Non-pigmented ciliary epithelial cell (primary cell): ENCODE measurements at places on chromosomes 3 and 15.

- no peak for DNase-seq
Measured at GRCh38 chr3:155504682-155505081, 211.2 kb upstream of the STRIT1 start.

DNA sequence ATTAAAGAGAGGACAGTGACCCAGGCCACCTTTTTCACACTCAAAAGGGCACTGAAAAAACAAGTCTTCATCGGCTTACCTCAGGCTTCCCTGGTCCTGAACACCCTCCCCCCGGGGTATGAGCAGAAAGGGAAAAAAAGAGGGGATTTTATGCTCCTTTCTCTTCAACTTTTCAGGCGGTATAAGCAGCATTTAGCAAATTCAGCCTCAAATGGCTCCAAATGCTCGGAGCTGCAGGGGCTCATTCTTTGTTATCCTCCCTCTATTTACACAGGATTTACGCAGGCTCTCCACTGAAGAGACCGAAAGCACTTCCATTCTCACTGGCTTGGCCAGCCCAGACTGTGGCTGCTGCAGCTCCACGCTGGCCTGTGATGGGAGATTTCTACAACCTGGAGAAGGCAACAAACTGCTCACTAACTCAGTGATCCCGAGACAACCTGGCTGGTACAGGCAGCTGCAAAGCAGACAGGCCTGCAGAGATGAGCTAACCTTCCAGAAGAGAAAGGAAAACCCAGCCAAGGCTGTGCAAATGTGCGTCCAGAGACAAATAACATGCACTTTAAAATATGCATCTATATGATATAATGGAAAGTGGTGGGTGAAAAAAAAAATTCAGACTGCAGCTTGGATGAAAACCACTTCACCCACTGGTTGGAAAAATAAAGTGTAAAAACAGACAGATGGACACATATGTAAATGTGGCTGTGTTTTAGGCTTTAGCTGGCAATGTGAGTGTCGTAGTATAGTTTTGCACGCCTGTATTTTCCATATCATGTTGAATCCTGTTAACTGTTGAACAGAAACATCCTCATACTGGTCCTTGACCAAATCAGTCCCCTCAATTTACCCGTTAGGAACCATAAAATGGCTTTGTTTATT, 54.2 kb downstream of the MEIS2 start:
- DNase-seq: no peak

GRCh38 chr3:133883641-133884040, 12.0 kb downstream of the RAB6B start:
- no peak for DNase-seq

DNA sequence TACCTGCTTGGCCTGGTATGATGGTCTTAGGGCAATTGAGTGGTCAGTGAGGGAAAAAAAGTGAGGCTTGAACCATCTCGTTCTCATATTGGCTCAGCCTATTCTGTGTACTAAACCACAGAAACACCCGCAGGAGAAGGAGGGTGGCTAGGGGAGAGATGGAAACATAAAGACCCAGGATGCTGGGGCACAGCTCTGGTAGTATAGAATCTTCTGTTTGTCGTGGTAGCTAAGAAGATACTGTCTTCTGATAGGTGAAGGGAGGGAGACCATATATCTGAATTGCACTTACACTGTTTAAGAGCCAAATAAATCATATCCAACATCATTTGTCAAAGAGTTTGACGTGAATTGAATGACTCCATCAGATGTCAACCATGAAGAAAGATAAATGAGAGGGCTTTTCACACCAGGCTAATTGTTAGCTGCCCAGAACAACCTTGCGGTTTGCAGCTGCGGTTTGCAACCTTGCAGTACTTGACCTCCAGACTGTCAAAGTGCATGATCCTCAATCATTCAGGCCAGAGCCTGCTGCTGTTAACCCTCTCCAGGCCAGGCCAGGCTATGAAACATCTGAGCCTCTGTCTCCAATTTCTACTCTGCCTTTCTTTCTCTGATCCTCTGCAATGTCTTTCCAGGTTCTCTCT, 40.9 kb upstream of the PIK3R4 start:
- no peak for DNase-seq

DNA sequence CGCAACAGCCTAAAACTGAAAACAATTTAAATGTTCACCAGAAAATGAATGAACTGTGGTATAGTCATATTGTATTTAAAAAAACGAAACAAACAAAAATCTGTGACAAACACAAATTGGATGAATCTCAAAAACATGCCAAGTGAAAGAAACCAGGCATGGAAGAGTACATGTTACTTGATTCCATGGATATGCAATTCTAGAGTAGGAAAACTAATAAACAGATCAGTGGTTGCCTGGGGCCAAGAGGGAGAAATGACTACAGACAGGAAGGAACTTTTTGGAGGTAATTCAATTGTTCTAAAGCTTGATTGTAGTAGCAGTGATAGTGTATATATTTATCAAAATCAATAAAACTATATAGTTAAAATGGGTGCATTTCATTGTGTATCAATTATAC, 16.8 kb downstream of the UBE3A start:
- no peak for DNase-seq

DNA sequence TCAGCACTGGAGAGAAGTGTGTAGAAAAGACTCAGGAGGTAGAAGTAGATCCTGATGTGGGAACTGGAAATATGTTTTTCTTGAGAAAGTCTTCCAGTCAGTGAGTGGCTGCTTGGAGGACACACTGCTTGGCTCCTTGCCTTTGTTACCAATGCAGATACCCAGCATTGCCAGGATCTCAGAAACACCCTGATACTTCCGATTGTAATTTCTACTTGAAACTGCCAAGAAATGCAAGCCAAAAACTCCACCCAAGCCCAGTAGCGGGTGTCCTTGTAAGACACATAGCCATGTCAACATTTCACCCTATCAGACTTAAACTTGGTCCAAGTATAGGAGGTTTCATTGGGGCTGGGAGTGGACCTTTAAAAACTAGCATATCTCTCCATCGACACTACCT, 141.8 kb downstream of the ALDH1A2 start:
- DNase-seq: no peak

DNA sequence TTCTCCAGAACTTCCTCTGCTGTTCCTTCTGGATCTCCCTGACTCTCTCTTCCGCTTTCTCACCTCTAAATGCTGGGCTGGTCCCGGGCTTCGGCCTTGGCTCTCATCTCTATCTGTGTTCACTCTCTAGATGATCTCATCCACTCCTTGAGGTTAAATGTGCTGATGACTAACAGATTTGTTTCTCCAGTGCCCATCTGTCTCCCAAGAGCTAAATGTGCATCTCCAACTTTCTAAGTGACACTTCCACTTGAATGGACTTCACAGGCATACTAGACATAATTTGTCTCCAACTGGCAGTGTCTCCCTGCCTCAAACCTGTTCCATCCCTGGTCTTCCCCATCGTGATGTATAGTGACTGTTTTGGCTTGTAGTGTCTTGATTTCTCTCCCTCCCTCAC, 95.3 kb downstream of the ITPR1 start:
- no peak for DNase-seq

GRCh38 chr3:139480585-139480984, 4.3 kb upstream of the RBP2 start:
- no peak for DNase-seq

- DNase-seq: no peak
Measured at GRCh38 chr3:194472290-194472920, 14.4 kb downstream of the ATP13A3 start.

DNA sequence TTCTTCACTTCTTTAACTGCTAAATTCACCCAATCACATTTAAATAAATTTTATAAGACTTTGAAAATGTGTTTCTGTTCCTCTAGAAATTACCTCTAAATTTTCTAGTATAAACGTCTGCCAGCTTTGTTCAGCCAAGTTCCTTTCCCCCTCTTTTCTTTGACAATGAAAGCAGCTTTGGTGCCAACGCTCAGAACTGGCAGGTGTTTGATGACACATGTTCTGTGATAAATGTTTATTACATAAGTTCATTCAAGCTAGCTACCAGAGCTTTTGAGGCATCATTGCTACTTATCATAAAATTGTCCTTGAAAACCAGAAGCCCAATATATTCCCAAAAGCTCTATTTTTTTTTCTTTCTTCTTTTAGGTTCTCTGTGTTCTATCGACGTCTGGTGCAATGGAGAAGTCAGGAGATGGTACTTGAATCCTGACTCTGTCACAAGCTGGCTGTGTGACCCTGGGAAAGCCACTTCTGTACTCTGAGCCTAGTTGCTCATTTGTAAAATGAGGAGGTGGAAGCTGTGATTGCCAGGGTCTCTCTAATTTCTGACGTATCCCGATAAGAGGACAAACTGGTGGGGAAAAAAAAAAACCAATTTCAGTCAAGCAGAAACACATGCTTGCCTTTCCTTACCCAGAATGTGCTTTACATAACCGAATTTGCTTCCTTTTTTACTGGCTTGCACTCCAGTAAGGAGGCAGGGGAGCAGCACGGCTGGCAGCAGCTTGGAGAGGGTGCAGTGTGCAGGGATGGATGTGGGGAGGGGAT, 187.1 kb upstream of the LPP start:
- no peak for DNase-seq

- no peak for DNase-seq
Measured at GRCh38 chr15:67506775-67507747, 13.9 kb upstream of the C15orf61 start.

- DNase-seq: no peak
Measured at GRCh38 chr3:45572755-45573154, 21.8 kb upstream of the LIMD1 start.

GRCh38 chr15:98727115-98728040, 79.0 kb downstream of the IGF1R start:
- DNase-seq: peak; percentile 81

- no peak for DNase-seq
Measured at GRCh38 chr3:48306860-48307530, 26.5 kb downstream of the SPINK8 start.

GRCh38 chr3:131386429-131387165, 5.0 kb downstream of the NUDT16 start:
- no peak for DNase-seq

DNA sequence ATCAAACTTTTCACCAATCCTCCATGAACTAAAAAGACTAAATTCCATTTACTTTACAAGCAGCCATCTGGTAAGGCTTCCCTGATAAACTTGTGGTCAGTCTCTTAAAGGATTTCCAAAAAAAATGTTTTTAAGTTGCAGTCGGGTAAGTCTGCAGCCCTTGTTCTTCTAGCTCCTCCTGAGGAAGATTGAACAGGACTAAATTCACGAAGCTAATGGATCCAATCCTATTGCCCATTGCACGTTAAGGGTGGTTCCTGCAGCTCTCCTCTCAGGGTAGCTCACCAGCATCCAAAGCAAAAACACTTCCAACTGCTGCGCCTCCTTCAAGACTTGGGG, 2.8 kb downstream of the HES1 start:
- DNase-seq: no peak

DNA sequence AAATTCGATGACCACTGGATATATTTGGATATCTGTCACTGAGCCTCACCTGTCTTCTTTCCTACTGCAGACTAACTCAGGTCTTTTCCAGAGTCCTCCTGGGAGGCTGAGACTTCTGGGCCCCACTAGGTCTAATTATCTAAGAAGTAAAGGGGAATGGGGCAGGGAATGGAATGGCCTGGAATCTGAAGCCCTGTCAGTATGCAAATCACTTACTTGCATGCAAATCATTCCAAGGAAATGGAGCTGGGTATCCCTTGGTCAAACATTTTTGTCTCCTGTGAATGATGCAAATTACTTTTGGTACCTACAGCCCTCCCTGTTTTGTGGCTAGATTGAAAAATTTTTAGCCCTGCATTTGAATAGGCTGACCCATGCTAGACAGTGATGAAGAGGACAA, 5.3 kb upstream of the SPSB4 start:
- no peak for DNase-seq

DNA sequence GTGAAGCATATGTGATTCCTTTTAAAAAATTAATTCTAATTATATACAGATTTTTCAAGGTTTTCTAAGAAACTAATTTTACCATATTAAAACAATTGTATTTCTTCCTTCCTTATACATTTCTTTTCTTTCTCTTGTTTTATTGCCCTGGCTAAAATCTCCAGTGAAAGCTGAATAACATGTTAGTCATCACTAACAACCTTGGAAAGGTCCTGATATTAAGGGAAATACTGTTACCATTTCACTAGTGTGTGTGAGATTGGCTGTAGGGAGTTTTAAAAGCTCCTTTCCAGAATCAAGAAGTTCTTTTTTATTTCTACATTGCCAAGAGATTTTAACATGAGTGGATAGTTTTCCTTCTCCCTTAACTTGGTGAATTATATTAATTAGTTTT, 229.7 kb upstream of the EIF1B start:
- no peak for DNase-seq

DNA sequence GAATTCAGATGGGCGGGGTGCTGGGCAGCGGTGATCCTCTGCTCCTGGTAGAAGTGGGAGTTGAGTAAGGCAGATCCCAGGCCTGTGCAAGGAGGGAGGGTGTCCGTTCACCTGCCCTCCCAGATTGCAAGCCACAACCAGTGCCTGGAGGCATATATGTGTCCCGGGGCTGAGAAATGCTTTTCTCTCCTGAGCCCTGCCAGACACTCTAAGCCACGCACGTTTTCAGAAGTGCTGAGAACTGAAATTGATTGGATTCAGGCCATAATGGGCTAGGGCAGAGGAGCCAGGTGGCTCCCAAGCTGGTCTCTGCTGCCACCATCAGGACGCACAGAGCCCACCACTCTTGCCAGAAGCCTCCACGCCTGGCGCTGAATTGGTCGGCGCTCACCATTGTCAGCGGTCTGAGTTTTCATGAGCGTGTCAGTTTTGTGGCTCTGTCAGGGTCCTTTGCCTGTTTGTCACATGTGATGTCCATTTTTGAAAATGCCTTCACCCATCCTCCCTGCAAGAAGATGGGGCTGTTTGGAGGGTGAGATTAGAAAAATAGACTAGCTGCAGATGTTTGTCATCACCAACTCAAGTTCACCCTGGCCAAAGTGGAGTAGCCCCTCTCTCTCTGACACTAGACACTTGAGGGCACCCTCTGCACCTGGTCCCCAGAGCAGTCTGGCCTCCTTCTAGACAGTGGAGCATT, 15.4 kb upstream of the BFSP2 start:
- peak; percentile 24 for DNase-seq

DNA sequence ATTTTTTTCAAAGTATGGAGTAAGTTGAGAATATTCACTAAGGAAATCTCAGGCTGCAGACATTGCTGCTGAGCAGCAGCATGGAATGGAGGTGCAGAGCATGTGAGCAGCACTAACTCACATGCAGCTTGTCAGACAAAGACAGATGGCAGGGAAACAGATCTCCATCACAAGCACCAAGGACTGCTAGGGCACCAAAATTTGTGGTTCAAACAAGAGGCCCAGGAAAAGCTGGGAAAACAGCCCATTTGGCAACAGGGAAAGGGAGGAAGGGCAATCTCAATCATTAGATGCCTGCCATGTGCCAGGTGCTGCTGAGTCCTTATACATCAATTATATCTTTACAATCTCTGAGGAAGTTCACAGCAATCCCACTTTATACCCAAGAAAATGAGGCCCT, 47.2 kb upstream of the EIF1B start:
- DNase-seq: no peak

- no peak for DNase-seq
Measured at GRCh38 chr15:50916400-50916799, 7.9 kb downstream of the AP4E1 start.

GRCh38 chr15:82851981-82852511, 42.6 kb downstream of the WHAMM start:
- peak; percentile 40 for DNase-seq

- DNase-seq: no peak
Measured at GRCh38 chr15:53218666-53219580, 428.8 kb upstream of the ONECUT1 start.

- no peak for DNase-seq
Measured at GRCh38 chr3:178709051-178709450, 172.8 kb downstream of the KCNMB2 start.
